Mesothelial cell of epicardium (in vitro differentiated cells): ENCODE measurements at places on chromosomes 1 and 21. TPM values are rescaled to one million over a fixed set of nuclear protein-coding genes. Genes with fewer than 3 reads are reported as not detected.

GPX7 gene
- total RNA-seq: 57.7 to 62.6 TPM (median 61.8 TPM) in 3 replicates

GRCh38 chr1:4636644-4637380, 17.6 kb upstream of the AJAP1 start:
- H3K4me3 ChIP-seq: no peak overlapping the region
- H3K36me3 ChIP-seq: no peaks in the 10 kb centered on the region
- H3K4me1 ChIP-seq: no peaks in the 10 kb centered on the region
- H3K27me3 ChIP-seq: peaks cover 22% of the 10 kb centered on the region
- no peak overlapping the region for H3K27ac ChIP-seq

DNA sequence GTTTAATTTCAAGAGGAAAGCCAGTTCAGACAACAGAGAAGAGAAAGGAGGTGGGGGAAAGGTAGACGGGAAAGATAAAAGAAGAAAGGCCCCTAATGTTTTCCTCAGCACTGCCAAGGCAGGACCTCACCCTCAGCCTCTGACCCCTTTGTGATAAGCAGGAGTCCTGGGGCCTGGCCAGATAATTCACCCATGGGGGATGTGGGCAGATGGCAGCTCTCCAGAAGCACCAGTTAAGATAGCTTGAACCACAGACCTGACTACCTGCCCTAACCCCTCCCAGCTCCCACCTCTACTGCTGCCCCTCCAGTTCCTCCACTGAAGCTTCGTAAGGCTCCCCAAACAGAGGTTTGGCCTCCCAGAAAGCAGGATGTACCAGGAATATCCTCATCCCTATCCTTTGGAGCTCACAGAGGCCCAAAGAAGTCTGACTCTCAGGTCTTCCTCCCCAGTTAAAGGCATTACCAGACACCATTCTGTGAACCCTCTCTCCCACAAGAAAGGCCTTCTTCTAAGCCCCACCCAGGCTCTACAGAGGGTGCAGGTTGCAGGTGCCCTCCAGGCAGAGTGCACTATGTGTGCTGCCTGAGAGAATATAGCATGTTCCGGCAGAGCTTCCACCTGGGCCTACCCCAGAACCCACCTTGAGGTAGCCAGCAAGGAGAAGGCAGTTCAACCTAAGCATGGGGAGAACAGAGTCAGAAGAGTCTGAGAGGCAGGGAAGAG, 9.2 kb upstream of the SNAPIN start:
- DNase-seq: no peak
- no peak overlapping the region for H3K27ac ChIP-seq
- no peaks in the 10 kb centered on the region for H3K27me3 ChIP-seq
- no peak overlapping the region for H3K4me3 ChIP-seq

- no peaks in the 10 kb centered on the region for H3K27me3 ChIP-seq
- DNase-seq: no peak
- no peaks in the 10 kb centered on the region for H3K4me1 ChIP-seq
Measured at GRCh38 chr1:176243746-176244145, 36.7 kb upstream of the COP1 start.

- H3K27ac ChIP-seq: peak overlapping the region; percentile 94
- H3K36me3 ChIP-seq: no peaks in the 10 kb centered on the region
- H3K4me1 ChIP-seq: peaks cover 52% of the 10 kb centered on the region
- no peaks in the 10 kb centered on the region for H3K27me3 ChIP-seq
Measured at GRCh38 chr1:58818075-58818474, 34.2 kb upstream of the JUN start.

- peak; percentile 78 for DNase-seq
- H3K4me3 ChIP-seq: no peak overlapping the region
- H3K4me1 ChIP-seq: peaks cover 3% of the 10 kb centered on the region
Measured at GRCh38 chr1:6052543-6053205, 7.0 kb downstream of the KCNAB2 start.

GRCh38 chr1:111643097-111643496, 23.5 kb downstream of the RAP1A start:
- H3K27me3 ChIP-seq: no peaks in the 10 kb centered on the region
- H3K36me3 ChIP-seq: peaks cover 28% of the 10 kb centered on the region
- no peak for DNase-seq
- no peaks in the 10 kb centered on the region for H3K4me1 ChIP-seq
- no peak overlapping the region for H3K27ac ChIP-seq

GRCh38 chr1:84339503-84339902, 38.0 kb downstream of the SAMD13 start:
- no peaks in the 10 kb centered on the region for H3K4me1 ChIP-seq
- no peak for DNase-seq
- peaks cover 18% of the 10 kb centered on the region for H3K36me3 ChIP-seq
- H3K27ac ChIP-seq: no peak overlapping the region

- no peaks in the 10 kb centered on the region for H3K36me3 ChIP-seq
- H3K4me3 ChIP-seq: peak overlapping the region; percentile 94
- H3K27me3 ChIP-seq: no peaks in the 10 kb centered on the region
- H3K27ac ChIP-seq: peak overlapping the region; percentile 98
Measured at GRCh38 chr1:153922076-153922971, 448 bp downstream of the GATAD2B start.

- DNase-seq: peak; percentile 10
- H3K4me1 ChIP-seq: peaks cover 18% of the 10 kb centered on the region
- H3K27me3 ChIP-seq: no peaks in the 10 kb centered on the region
- H3K4me3 ChIP-seq: no peak overlapping the region
Measured at GRCh38 chr1:232876506-232877364, 71.5 kb downstream of the MAP10 start.
